Progenitor cell of endocrine pancreas (in vitro differentiated cells): ENCODE measurements at places on chromosomes 5 and 9. TPM values are rescaled to one million over a fixed set of nuclear protein-coding genes. Genes with fewer than 3 reads are reported as not detected.

DNA sequence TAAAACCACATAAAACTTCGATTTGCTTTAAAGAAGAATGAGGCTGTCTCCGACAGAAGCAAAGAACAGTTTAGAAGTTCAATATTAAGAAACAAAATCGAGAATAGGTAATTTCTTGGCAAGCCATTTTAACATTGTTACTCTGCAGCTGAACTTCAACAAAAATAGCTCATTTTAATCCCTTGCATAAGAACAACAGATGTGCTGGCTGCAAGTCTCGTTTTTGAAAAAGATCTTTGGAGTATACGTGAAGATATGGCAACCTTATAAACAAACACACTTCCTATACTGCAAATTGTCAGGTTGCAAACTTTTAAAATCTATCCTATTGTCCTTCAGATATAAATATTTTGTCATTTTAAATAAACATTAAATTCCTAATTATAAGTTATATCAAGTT is 71.5 kb downstream of the FBN2 start:
- no peaks in the 10 kb centered on the region for H3K36me3 ChIP-seq
- no peaks in the 10 kb centered on the region for H3K4me1 ChIP-seq
- H3K27me3 ChIP-seq, result no peaks in the 10 kb centered on the region
- no peak overlapping the region for H3K27ac ChIP-seq
- no peak for DNase-seq

Gene STPG3
- total RNA-seq, result not detected in 2 replicates

Gene ROPN1L
- 0.43 TPM in 1 of 2 replicates, not detected in the other for total RNA-seq

DNA sequence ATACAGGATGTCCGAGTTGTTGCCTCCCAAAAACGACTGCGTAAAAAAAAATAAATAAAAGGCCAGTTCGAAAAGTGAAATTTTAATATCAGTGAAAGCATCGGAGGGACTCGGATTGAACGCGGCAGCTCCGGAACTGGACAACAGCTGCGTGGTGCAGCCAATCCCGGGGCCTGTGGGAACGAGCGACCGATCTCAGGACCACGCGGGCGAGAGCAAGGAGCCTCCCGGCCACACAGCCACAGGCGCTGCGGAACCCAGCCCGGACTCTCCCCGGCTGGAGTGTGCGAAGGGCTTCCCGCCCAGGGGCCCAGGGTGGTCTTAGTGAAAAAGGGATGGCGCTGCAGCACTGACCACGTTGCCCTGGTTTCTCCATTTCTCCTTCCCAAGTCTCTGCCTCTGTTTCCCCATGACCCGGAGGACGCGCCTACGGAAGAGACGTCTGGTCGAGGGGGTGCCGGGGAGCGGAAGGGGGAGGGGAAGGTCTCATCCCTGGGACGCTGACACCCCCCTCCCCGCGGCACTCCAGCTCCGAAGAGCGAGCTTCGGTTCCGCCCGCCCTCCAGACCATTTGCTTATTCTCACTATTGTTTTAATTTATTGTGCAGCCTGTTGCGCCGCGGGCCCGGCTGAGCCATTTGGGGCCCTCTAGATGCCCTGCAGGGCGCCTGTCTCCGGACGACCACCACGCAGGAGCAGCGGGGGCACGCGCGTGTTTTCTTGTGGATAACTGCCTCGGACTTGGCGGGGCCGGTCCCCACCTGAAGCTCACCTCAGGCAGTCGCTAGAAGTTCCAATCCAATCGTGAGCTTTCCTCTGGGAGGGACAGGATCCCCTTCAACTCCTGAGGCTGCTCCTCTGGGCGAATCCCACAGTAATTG is 303.0 kb downstream of the PARP8 start:
- DNase-seq, result no peak
- peak overlapping the region; percentile 79 for H3K4me3 ChIP-seq
- peaks cover 43% of the 10 kb centered on the region for H3K4me1 ChIP-seq

DNA sequence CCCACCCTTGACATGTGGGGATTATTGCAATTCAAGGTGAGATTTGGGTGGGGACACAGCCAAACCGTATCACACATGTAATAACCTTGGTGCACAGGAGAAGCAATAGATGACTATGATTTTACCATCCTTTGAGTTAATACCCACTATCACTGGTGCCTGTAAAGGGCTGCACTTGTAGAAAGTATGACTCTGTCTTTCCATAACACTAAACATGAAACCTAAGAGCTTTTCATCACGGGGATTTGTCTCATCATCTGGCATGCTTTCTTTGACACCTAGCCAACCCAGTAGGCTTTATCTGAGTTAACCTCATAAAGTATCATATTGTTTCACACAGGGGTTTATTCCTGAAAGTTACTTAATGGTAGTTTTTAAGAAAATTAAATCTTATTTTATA is 188.9 kb upstream of the TNC start:
- H3K4me1 ChIP-seq, result no peaks in the 10 kb centered on the region
- DNase-seq, result no peak
- H3K4me3 ChIP-seq, result no peak overlapping the region
- H3K27me3 ChIP-seq, result no peaks in the 10 kb centered on the region

GRCh38 chr5:103512500-103512899 is 50.1 kb downstream of the NUDT12 start:
- H3K4me3 ChIP-seq, result no peak overlapping the region
- peaks cover 17% of the 10 kb centered on the region for H3K4me1 ChIP-seq
- H3K27me3 ChIP-seq, result no peaks in the 10 kb centered on the region
- no peak for DNase-seq

Gene IL6ST
- 51.2 and 53.2 TPM in 2 replicates for total RNA-seq

Gene MEF2C
- total RNA-seq, result 1.9 and 2.6 TPM in 2 replicates

DNA sequence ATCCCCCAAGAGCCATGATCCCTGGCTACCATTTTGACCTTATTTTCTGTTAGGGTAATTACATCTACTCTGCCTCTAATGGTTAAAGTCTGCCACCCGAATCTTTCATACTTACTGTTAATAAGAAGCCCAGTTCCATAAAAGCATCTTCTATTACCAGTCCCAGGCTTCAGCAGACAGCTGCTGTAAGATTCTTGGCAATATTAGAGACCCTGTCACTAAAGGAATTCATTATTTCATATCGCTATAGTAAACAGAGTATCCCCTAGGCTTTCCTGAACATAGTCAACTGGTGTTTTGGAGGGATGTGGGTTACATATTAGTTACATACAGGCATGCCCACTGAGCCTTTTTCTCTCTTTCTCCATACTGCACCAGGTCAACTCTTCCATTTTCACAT is 608.7 kb upstream of the SEMA6A start:
- peaks cover 3% of the 10 kb centered on the region for H3K27me3 ChIP-seq
- H3K27ac ChIP-seq, result no peak overlapping the region
- H3K4me3 ChIP-seq, result no peak overlapping the region
- DNase-seq, result no peak
- no peaks in the 10 kb centered on the region for H3K36me3 ChIP-seq
- peaks cover 10% of the 10 kb centered on the region for H3K4me1 ChIP-seq

GRCh38 chr9:113990975-113991471 is 87.1 kb downstream of the AMBP start:
- H3K4me3 ChIP-seq, result no peak overlapping the region
- H3K27me3 ChIP-seq, result no peaks in the 10 kb centered on the region
- no peak for DNase-seq

DNA sequence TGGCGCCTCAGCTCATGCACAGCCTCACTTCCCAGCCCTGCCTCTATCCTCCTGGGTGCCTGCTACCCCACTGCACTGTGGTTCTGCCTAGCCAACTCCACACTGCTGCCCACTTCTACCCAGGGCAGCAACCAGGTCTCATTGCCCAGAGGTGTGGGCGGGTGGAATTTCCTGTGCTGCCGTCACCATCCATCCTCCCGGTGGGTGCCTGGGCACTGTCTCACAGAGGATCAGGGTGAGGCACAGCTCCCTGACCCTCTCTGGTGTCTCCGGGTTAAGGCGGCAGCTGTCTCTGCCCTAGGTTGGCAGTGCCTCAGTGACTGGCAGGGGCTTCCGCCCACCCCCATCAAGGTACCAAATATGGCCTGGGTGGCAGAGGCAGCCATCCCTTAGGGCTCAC is 4.3 kb upstream of the MTMR12 start:
- H3K4me3 ChIP-seq, result no peak overlapping the region
- H3K27me3 ChIP-seq, result no peaks in the 10 kb centered on the region
- no peak for DNase-seq
- peaks cover 13% of the 10 kb centered on the region for H3K4me1 ChIP-seq
- H3K27ac ChIP-seq, result no peak overlapping the region

- no peaks in the 10 kb centered on the region for H3K27me3 ChIP-seq
- DNase-seq, result no peak
- H3K4me1 ChIP-seq, result peaks cover 31% of the 10 kb centered on the region
- H3K36me3 ChIP-seq, result no peaks in the 10 kb centered on the region
- no peak overlapping the region for H3K4me3 ChIP-seq
Measured at GRCh38 chr5:74613283-74613682, 27.2 kb downstream of the ENC1 start.

GRCh38 chr9:126415741-126416370 is 89.2 kb downstream of the MVB12B start:
- no peak overlapping the region for H3K27ac ChIP-seq
- peaks cover 4% of the 10 kb centered on the region for H3K27me3 ChIP-seq
- H3K36me3 ChIP-seq, result peaks cover 7% of the 10 kb centered on the region
- peaks cover 18% of the 10 kb centered on the region for H3K4me1 ChIP-seq
- no peak for DNase-seq

DNA sequence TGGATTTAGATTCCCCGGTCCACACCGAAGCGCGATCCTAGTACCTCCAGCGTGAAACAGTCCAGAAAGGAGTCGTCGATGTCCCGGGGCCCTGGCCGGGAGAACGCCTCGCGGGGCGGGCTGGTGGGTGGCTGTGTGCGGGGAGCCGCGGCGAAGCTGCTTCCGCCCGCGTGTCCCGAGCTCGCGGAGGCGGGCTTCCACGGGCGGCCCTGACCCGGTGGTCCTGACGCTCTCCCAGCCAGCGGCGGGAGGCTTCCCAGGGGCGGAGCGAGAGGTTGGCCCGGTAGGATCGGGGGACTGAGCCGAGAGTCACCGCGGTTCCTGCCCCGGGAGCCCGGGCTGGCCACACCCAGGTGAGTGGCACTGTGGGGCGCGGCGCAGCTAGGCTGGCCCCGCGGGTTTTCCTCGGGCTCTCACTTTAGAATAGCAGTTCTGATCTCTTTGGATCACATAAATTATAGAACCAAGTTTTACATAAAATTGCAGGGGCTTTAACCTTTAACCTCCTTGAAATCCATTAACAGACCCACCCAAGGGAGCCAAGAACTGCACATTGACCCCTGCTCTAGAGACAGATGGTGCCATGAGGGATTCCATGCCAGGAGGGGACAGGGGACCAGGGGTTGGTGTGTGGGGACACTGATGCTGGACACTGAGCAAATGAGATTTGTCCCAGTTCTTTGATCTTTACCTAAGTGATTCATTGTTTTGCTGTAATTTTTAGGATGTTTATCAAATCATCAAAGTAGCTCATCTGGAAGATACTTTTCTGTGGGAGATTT is 29.2 kb upstream of the IL31RA start:
- peak; percentile 11 for DNase-seq
- H3K27me3 ChIP-seq, result peaks cover 33% of the 10 kb centered on the region
- H3K36me3 ChIP-seq, result no peaks in the 10 kb centered on the region
- no peak overlapping the region for H3K27ac ChIP-seq
- H3K4me1 ChIP-seq, result no peaks in the 10 kb centered on the region

Gene FAM221B
- not detected in 2 replicates for total RNA-seq

- H3K27me3 ChIP-seq, result no peaks in the 10 kb centered on the region
- no peak for DNase-seq
- peaks cover 4% of the 10 kb centered on the region for H3K4me1 ChIP-seq
- H3K4me3 ChIP-seq, result no peak overlapping the region
- peaks cover 7% of the 10 kb centered on the region for H3K36me3 ChIP-seq
Measured at GRCh38 chr5:96680759-96681470, 18.7 kb downstream of the CAST start.

Gene PCDHA6
- 12.5 and 13.2 TPM in 2 replicates for total RNA-seq

GRCh38 chr9:111599092-111599954 is at the start of gene PTGR1:
Gene PTGR1 (minus strand): TSS chr9:111599647. CDS start chr9:111597422, 2,225 bp downstream.
- peak within 1 kb of the TSS; percentile 96 for H3K4me3 ChIP-seq
- peaks cover 33% of the 10 kb centered on the region for H3K4me1 ChIP-seq
- H3K27me3 ChIP-seq, result peaks cover 7% of the 10 kb centered on the region
- peak within 1 kb of the TSS; percentile 94 for H3K27ac ChIP-seq
- peak; percentile 40 for DNase-seq

Gene ANKRD20A1
- total RNA-seq, result 1.6 and 2.2 TPM in 2 replicates

DNA sequence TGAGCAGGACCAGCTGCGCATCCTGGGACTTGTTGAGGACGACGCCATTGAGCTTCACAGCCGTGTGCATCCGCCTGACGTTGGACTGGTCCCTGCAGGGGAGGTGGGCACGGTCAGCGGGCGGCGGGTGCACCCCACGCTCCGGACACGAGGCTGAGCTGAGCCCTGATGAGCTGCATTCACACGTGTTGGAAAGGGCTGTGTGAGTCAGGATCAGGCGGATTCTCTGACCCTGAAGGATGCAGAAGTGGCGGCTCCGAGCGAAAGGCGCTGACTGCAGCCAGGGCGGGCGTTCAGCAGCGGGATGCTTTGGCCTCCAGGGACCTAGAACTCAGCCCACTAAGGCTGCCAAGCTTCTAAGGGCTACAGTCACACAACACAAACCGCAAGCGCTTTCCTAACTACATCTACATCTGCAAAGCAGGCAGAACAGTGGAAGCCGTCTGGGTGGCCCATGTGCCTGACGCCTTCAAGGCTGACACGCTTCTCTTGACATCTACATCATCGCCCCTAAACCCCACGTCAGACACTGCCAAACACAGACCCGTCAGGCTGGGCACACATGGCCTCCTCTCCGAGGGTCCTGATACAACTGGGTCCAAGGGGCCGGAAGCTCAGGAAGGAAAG is 44.9 kb downstream of the NKD2 start:
- H3K27ac ChIP-seq, result no peak overlapping the region
- H3K36me3 ChIP-seq, result peaks cover 4% of the 10 kb centered on the region
- no peaks in the 10 kb centered on the region for H3K27me3 ChIP-seq

Gene PDE6A
- total RNA-seq, result 0.07 TPM in 1 of 2 replicates, not detected in the other

Gene RGS7BP
- total RNA-seq, result 0.14 TPM in 1 of 2 replicates, not detected in the other

GRCh38 chr5:121027636-121028035 is 563.5 kb downstream of the PRR16 start:
- DNase-seq, result no peak
- no peaks in the 10 kb centered on the region for H3K36me3 ChIP-seq
- H3K4me3 ChIP-seq, result no peak overlapping the region

- H3K27me3 ChIP-seq, result no peaks in the 10 kb centered on the region
- no peak overlapping the region for H3K4me3 ChIP-seq
- H3K27ac ChIP-seq, result no peak overlapping the region
- peaks cover 14% of the 10 kb centered on the region for H3K4me1 ChIP-seq
Measured at GRCh38 chr5:95799191-95799835, 23.2 kb downstream of the GLRX start.

GRCh38 chr9:94212531-94212930 is 46.6 kb upstream of the ZNF169 start:
- no peak overlapping the region for H3K27ac ChIP-seq
- H3K36me3 ChIP-seq, result no peaks in the 10 kb centered on the region
- DNase-seq, result no peak
- H3K27me3 ChIP-seq, result peaks cover 3% of the 10 kb centered on the region
- no peaks in the 10 kb centered on the region for H3K4me1 ChIP-seq
- H3K4me3 ChIP-seq, result no peak overlapping the region

DNA sequence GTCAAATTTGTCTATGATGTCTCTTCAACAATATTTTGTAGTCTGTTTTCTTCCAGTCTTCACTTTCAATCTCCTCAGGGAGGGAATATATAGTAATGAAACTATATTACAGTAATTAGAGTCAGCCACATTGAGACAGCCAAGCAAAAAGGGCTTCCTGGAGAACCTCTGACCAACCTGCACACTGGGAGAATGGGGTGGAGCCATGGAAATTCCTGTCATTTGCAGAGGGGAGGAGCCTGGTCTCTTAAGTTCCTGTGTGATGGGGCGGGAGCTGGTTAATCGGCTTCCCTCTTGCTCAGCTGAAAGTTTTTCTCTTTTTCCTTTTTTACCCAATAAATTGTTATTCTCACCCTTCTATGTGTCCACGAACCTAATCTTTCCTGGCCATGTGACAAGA is 1220.0 kb downstream of the PTPRD start:
- no peak overlapping the region for H3K27ac ChIP-seq
- DNase-seq, result no peak
- no peaks in the 10 kb centered on the region for H3K27me3 ChIP-seq
- H3K36me3 ChIP-seq, result no peaks in the 10 kb centered on the region
- no peak overlapping the region for H3K4me3 ChIP-seq
- H3K4me1 ChIP-seq, result peaks cover 4% of the 10 kb centered on the region
